ENCODE measurements at places on chromosomes 2 and 18.

GRCh38 chr2:8966123-8966908 is 37.2 kb downstream of the MBOAT2 start:
- no peak for DNase-seq

DNA sequence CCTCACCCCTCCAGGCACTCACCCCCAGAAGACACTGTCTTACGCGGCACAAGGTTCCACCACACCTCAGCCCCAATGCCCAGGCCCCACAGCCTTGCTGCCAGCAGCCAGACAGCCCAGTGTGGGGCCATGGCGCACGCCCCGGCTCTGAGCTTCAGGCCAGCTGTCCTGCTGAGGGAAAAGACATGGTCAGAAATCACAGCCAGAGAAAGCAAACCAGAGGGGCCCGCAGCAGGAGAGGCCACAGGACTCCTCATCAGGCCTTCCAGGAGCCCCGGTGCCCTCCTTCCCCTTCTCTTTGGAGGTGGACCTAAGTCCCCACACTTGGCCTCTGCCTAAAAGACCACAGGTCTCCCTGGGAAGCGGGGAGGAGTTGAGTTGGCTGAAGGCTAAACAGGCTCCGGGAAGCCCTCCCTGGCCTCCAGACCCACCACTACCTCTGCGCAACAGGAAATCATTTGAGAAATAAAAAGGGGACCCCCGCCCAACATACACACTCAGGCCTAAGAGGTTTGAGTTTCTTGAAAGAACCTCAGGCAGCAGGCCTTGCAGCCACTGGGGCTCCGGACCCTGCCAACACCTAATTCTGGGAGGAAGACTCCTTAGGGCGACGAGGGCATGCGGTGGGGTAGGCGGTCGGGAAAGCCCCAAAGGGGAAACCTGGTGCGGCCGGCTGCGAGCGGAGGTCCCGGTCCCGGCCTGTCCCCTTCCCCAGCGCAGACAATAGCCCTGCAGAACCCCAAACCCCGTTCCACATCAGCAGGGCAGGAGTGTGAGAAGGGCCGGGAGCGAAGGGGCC is 1.9 kb downstream of the SEMA4C start:
- no peak for DNase-seq

DNA sequence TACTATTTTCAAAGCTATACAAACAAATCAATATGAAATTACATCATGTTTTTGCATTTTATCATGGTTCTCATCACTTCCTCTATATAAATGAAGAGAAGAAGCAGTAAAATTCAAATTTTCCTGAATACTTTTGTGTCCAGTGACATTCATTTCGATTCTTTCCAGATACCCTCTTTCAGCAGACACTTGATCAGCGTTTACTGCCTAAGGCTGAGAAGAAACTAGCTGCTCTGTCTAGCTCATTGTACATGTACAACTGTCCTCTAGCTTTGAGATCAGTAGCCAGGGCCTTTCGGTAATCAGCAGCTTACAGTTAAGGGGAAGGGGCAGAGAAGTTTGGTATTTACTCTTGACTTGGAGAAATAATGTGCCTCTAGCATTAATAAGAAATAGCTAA is 4.8 kb downstream of the VRK2 start:
- DNase-seq: no peak

- no peak for DNase-seq
These were observed 47.8 kb downstream of the SATB2 start for GRCh38 chr2:199409759-199410529.

- no peak for DNase-seq
These were observed 328.1 kb downstream of the NR4A2 start for GRCh38 chr2:156004459-156004858.

DNA sequence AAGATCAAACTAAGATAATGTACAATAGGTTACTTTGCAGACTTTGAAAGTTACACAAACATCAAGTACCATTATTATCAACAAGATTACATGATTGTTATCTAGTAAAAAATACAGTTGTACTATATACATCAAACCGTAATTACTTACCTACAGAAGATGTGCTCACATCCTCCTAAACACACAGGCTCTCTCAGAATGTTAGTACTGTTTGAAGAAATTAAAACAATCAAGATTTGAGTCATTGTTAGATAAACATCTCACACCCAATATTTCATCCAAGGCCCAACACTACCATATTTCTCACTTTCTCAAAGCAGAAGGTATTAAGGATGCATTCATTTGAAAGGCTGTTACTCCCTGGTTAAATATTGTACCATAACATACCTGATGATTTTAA is 12.6 kb downstream of the BARD1 start:
- no peak for DNase-seq

DNA sequence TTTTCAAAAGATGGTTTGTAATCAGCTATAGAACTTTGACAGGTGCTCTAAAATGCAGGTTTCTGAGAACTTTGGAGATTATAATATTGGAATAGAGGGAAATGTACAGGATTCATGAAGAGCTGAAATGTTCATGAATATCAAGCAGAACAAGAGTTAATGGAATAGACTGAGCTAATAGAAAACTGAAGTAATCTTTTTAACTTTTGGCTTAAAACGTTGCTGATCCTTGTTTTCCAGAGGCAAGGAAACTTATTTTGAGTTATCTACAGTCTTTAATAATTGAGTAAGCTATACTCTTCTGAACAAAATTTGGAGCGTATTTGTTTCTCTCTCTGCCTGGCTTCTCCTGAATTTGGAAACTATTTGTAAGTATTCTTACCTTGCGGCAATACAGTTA is 10.8 kb upstream of the IL18RAP start:
- DNase-seq: no peak

- DNase-seq: no peak
These were observed 158.4 kb upstream of the CDH7 start for GRCh38 chr18:65592435-65592834.

DNA sequence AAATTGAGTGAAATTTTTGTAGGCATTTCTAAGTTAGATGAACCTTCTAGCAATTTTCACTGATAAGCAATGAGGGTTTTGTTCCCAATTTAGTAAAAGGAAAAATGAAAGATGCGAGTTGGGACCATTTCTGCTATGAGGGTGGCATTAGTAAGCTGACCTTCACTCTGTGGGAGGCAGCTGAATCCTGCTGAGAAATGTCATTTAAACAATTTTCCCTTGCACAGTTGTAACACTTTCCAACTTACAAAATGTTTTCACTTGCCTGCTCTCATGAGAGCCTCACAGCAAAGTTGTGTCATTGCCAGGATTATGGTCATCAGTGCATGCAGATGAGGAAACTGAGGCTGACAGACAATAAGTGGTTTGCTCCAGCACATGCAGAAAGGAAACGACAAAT is 527.7 kb downstream of the TNS1 start:
- DNase-seq: no peak

GRCh38 chr18:50651334-50651733 is 91.4 kb downstream of the MAPK4 start:
- no peak for DNase-seq

DNA sequence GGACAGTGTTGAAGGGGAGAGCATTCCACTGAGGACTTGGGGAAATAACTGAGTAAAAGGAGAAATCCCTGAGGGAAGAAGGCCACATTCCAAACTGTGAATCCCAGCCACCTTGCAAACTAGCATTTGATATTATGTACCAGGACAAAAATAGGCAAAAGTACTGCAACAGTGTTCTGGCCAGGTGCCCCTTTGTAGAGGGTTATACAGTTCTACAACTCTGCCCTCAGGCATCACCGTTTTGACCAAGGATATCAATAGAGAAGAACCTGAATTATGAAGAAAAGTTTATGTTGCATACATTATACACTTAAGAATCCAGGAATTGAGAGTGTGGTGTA is 20.6 kb upstream of the CAVIN2 start:
- DNase-seq: no peak

DNA sequence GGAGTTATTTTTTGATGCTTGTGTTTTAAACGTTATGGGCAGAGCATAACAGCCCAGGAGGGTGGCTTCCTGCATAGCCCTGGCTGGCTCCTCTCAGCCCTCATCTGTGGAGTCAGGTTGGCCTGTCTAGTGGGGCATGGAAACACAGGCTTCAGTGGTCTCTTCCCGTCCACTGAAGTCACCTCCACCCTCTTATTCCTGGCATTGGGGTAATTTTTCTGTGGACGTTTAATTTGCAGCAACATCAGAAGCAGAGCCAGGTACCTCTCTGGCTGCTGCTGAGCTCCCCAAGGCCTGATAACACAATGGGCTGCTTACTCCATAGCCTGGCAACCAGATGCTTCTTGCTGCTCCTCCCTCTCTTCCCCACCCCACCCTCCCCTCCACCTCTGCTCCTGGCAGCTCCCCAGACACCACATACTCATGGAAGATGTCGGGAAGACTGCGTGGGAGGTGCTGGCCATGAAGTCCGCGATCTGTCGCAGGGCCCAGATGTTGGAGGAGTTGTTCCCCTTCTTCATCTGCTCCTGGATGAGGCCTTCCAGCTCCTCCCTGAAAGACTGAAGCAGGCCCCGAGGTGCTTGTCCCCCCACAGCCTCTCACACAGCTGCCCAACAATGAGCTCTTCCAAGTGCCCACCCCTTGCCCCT is 64.0 kb downstream of the ADD2 start:
- no peak for DNase-seq

DNA sequence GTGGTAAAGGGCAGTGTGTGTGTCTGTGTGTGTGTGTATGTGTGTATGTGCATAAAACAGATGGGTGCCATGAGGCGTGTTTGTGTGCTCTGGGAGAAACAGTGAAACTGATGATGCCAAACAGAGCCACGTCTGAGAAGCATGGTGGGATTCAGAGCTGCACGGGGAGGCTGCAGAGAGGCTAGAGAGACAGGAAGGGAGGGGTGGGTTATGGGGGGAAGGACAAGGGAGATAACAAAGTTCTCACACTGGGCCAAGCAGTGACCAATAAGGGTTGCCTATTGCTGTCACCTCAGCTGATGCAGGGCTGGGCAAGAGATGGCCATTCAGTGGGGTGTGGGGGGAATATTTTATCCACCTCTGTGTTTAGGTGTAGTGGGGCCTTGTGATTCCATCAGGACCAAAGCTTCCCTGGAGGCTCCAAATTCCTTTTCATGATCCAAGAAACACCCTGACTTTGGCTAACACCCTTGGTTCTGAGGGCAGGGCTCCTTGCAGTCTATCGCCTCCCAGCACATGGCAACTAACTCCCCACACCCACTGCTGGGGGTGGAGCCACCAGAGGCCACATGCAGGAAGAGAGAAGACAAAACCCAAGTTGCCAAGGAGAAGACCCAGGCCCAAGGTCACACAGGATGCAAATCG is 54.2 kb upstream of the POMC start:
- DNase-seq: no peak

GRCh38 chr2:241820625-241821384 is 11.8 kb downstream of the NEU4 start:
- no peak for DNase-seq

- no peak for DNase-seq
These were observed 17.8 kb downstream of the CTAGE1 start for GRCh38 chr18:22399949-22400348.

GRCh38 chr18:38663270-38663669 is 1097.7 kb upstream of the CELF4 start:
- DNase-seq: no peak

GRCh38 chr2:196322973-196323810 is 151.8 kb upstream of the STK17B start:
- DNase-seq: no peak

Measured in CD4-positive, alpha-beta T cell treated with Interleukin-6 at 100 ng/mL for 8 hours (primary cell).